ENCODE measurements at places on chromosomes 2 and 18.

DNA sequence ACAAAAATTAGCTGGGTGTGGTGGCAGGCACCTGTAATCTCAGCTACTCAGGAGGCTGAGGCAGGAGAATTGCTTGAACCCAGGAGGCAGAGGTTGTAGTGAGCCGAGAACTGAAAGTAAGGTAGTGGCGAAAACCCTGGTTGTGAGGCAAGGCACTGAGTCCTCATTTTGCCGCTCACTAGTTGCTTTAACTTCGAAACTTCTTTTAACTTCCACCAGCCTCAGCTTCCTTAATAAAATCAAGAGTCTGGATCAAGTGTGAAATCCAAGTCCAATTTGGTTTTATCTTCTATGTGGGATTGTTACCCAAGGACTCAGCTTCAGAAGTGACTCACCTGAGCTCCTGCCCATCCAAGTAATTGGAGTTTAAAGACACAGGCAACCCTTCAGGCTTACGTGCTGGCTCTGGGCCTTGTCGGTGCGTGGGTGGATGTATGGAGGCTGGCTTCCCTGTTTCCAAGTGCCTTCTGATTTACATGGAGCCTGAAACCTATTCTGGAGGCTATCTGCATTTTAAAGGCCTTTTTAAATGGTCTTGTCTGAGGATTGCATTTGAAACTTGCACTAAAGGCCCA is 374.2 kb upstream of the ID2 start:
- no peak for DNase-seq

GRCh38 chr2:108975613-108976435 is 13.2 kb downstream of the EDAR start:
- DNase-seq: no peak

GRCh38 chr18:55328301-55328700 is 259.7 kb downstream of the TCF4 start:
- peak; percentile 88 for DNase-seq

GRCh38 chr2:223100061-223100511 is 48.1 kb downstream of the KCNE4 start:
- DNase-seq: no peak

DNA sequence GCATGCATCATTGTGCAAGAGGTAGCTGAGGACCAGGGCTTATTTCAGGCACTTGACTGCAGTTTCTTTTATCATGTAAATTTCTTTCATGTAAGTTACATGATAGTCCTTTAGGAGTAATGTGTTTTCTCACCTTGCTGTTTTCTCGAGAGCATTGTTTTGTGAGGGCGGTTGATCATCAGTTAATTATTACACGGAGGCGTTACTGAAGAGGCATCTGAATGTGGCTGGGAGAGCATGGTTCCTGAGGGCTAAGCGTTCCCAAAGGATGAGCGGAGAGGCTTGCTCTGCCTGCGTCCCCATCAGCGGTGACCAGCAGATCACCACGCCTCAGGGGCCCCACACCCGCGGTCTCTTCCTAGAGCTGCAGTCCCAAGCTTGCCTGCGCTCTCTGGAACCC is 156.1 kb upstream of the NFATC1 start:
- no peak for DNase-seq

Data from glomerular endothelial cell (primary cell).